Activated T-helper 1 cell treated with anti-CD3 and anti-CD28 coated beads, Interleukin-12 subunit alpha, Interleukin-12 subunit beta, Interleukin-2, Interleukin-4 antibody, amounts not matched to agents 30 ng/mL and 10 ng/mL and 1 ng/mL, durations not matched to agents 14 hours and 24 hours and 36 hours (primary cell): ENCODE measurements at places on chromosomes 16 and 17. TPM values are rescaled to one million over a fixed set of nuclear protein-coding genes. Genes with fewer than 3 reads are reported as not detected.

PIRT gene
- total RNA-seq: not detected in 2 replicates

NKD1 gene
- total RNA-seq: 1.1 and 1.4 TPM in 2 replicates

TMC5 gene
- total RNA-seq: 0.10 and 0.26 TPM in 2 replicates

PRSS27 gene
- 1.7 and 1.8 TPM in 2 replicates for total RNA-seq

BRIP1 gene
- 17.9 and 18.2 TPM in 2 replicates for total RNA-seq

GRCh38 chr16:4411684-4412083 is 4.7 kb downstream of the CORO7 start:
- no peaks in the 10 kb centered on the region for H3K27me3 ChIP-seq
- peaks cover 26% of the 10 kb centered on the region for H3K4me1 ChIP-seq
- H3K36me3 ChIP-seq: peaks cover 20% of the 10 kb centered on the region
- DNase-seq: no peak

DNA sequence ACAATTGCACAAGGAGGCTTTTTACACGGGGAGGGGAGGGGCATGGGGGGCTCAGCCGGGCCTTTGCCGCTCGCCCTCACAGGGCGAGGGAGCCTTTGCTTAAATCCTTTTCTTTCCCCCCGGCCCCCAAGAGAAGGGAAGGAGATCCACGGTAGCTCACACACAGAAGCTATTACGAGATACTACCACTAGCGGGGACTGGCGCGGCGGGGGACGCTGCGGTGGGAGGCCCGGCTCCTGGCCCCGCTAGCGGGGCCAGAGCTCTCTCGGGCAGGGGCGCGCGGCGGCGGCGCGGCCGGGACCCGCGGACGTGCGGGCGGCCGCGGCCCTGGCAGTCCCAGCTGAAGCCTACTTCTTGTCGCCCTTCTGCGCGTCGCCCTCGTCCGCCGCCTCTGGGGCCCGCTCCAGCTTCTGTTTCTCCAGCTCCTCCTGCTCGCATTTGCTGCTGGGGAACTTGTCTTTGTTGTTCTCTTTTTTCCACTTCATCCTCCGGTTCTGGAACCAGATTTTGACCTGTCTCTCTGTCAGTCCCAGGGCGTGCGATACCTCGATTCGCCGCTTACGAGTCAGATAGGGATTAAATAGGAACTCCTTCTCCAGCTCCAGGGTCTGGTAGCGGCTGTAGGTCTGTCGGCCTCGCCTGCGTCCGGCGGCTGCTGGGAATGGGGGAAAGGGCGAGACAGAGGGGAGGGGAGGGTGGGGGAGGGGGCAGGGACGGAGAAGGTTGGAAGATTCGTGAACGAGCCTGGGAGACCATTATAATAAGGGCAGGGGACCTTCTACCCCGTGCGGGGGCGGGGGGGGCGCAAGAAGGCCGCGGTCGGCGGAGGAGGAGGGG is 2.0 kb downstream of the HOXB8 start:
- H3K27ac ChIP-seq: peak overlapping the region; percentile 71
- H3K27me3 ChIP-seq: peaks cover 85% of the 10 kb centered on the region
- no peak for DNase-seq
- H3K4me3 ChIP-seq: peak overlapping the region; percentile 81
- no peaks in the 10 kb centered on the region for H3K36me3 ChIP-seq
- H3K4me1 ChIP-seq: peaks cover 40% of the 10 kb centered on the region

GRCh38 chr16:68287276-68288251 is 23.2 kb downstream of the SLC7A6OS start:
- DNase-seq: no peak
- peak overlapping the region; percentile 63 for H3K4me3 ChIP-seq
- H3K27me3 ChIP-seq: no peaks in the 10 kb centered on the region
- H3K36me3 ChIP-seq: peaks cover 73% of the 10 kb centered on the region
- H3K4me1 ChIP-seq: peaks cover 96% of the 10 kb centered on the region

GRCh38 chr16:3979070-3979469 is 98.6 kb upstream of the CREBBP start:
- H3K27ac ChIP-seq: no peak overlapping the region
- no peak overlapping the region for H3K4me3 ChIP-seq
- DNase-seq: no peak
- H3K4me1 ChIP-seq: peaks cover 4% of the 10 kb centered on the region

DNA sequence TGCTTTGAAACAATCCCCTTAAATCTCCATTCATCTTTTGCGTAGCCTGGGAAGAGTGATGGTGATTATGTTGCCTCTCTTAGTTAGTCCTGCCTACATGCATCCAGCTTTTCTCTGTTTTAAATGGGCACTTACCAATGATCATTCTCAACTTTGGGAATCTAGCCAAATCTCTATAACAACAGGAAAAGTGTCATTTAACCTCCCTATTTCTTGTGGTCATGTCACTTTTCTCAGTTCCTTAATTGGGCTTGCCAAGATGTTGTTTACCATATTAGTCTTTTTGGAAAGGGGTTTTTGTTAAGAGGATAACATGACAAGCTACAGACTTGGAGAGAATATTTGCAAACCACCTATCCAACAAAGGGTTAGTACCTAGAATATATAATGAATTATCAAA is 15.6 kb upstream of the CLEC10A start:
- no peak for DNase-seq
- peaks cover 19% of the 10 kb centered on the region for H3K27me3 ChIP-seq
- peaks cover 6% of the 10 kb centered on the region for H3K4me1 ChIP-seq
- H3K27ac ChIP-seq: no peak overlapping the region
- no peak overlapping the region for H3K4me3 ChIP-seq
